Naive B cell (primary cell): ENCODE measurements at places on chromosomes 13 and 19. TPM values are rescaled to one million over a fixed set of nuclear protein-coding genes. Genes with fewer than 3 reads are reported as not detected.

GRCh38 chr13:80562433-80563156 lies 221.7 kb upstream of the SPRY2 start:
- no peak overlapping the region for H3K27ac ChIP-seq
- no peaks in the 10 kb centered on the region for H3K36me3 ChIP-seq
- DNase-seq: no peak
- H3K27me3 ChIP-seq: no peaks in the 10 kb centered on the region
- H3K4me1 ChIP-seq: peaks cover 3% of the 10 kb centered on the region
- H3K4me3 ChIP-seq: no peak overlapping the region

- no peak for DNase-seq
- no peak overlapping the region for H3K27ac ChIP-seq
- H3K4me3 ChIP-seq: peak overlapping the region; percentile 84
- no peaks in the 10 kb centered on the region for H3K36me3 ChIP-seq
These were observed 104.8 kb upstream of the UBL3 start for GRCh38 chr13:29955137-29955650.

DNA sequence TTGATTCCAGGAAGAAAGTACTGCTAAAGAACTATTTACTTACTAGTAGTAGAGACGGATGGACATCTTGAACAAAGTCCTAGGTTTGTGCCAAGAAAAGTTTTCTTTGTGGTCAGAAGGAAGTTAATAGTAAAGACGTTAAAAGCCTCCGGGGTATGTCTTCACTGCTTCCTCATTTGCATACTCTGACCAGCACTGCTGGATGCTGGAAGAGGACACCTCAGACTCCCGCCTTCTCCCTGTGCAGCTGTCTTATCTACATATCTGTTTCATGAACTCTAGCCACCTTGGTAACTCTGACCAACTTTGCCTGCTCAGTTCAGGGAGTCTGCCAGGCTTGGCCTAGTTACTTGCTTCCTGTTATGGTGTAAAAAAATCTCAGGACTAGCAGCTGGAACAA lies 1109.1 kb upstream of the MIR17HG start:
- DNase-seq: no peak
- H3K27ac ChIP-seq: no peak overlapping the region
- H3K4me1 ChIP-seq: no peaks in the 10 kb centered on the region
- H3K4me3 ChIP-seq: no peak overlapping the region

- no peaks in the 10 kb centered on the region for H3K27me3 ChIP-seq
- H3K36me3 ChIP-seq: peaks cover 13% of the 10 kb centered on the region
- DNase-seq: peak; percentile 29
- H3K4me3 ChIP-seq: peak overlapping the region; percentile 35
These were observed 24.3 kb upstream of the EEF1AKMT1 start for GRCh38 chr13:20798027-20798426.

GRCh38 chr13:73945382-73945781 lies 188.8 kb downstream of the KLF12 start:
- H3K36me3 ChIP-seq: peaks cover 24% of the 10 kb centered on the region
- no peak overlapping the region for H3K4me3 ChIP-seq
- H3K4me1 ChIP-seq: peaks cover 31% of the 10 kb centered on the region
- H3K27me3 ChIP-seq: no peaks in the 10 kb centered on the region
- DNase-seq: no peak

- peaks cover 33% of the 10 kb centered on the region for H3K27me3 ChIP-seq
- no peaks in the 10 kb centered on the region for H3K4me1 ChIP-seq
- H3K4me3 ChIP-seq: no peak overlapping the region
- no peak overlapping the region for H3K27ac ChIP-seq
These were observed 1.6 kb downstream of the MYH14 start for GRCh38 chr19:50204811-50205675.

DNA sequence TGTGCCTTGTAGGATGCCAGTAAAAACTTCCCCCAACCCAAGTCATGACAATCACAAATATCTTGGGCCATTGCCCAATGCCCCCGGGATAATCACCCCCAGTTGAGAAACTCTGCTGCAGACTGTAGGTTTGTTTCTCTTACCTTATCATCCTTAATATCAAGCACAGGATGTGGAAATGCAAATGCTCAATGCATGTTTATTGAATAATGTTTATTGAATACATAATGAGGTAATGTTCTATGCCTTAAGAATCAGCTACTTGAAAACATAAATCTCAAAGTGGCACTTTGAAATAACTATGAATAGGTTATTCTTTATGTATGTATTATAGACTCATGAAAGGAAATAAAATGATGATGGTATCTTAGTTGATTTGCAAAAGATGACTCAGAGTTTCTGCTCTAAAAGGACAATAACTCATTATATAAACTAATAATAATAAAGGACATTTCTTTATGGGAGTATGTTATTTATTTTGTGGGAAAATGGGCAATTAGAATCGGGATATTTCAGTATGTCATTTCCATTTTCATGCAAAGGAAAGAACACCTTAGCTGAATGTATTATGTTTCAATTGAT lies 414.2 kb downstream of the EFNB2 start:
- H3K27me3 ChIP-seq: no peaks in the 10 kb centered on the region
- no peaks in the 10 kb centered on the region for H3K36me3 ChIP-seq
- H3K4me1 ChIP-seq: no peaks in the 10 kb centered on the region
- no peak for DNase-seq
- H3K4me3 ChIP-seq: no peak overlapping the region

- no peak for DNase-seq
- no peak overlapping the region for H3K4me3 ChIP-seq
- no peaks in the 10 kb centered on the region for H3K27me3 ChIP-seq
- H3K27ac ChIP-seq: no peak overlapping the region
These were observed 25.5 kb downstream of the KBTBD6 start for GRCh38 chr13:41107104-41107571.

DNA sequence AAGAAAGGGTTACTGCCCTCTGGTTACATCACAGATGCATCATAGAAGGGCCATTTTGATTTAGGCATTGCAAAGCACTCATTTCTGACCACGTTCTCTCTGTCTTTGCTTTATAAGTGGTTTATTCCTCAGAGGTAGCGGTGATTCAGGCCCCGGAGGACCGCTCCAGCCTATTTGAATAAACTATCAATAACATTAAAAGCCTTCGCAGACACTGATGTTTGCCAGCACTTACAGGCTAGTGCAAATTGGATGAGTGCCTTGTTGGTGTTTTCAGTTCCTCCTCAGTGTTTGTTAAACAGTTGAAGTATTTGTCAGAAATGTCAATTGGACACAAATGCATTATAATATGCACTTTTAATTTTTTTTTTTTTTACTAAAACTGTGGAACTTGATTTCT lies 120.2 kb downstream of the RXFP2 start:
- H3K27ac ChIP-seq: no peak overlapping the region
- peaks cover 9% of the 10 kb centered on the region for H3K4me1 ChIP-seq
- no peak overlapping the region for H3K4me3 ChIP-seq

DNA sequence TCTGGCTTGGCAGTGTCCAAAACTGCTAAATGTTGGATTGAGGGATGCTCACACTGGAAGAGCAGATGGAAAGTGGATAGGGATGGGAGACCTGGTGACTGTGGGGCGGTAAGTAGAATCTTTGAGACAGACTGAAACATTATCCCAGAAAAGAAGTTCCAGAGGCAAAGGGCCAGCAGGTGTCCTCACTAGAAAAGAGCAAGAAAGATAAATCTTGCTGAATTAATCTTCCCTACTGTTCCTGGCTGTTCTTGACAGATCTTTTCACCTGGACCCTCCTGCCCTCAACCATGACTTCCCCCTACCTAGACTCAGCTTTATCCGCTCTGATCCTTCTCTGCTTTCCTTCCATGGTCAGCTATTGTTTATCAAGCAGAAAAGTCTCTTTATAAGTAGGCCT lies 35.0 kb upstream of the FRY start:
- H3K27me3 ChIP-seq: no peaks in the 10 kb centered on the region
- H3K4me3 ChIP-seq: no peak overlapping the region
- no peaks in the 10 kb centered on the region for H3K36me3 ChIP-seq
- no peak overlapping the region for H3K27ac ChIP-seq

- peaks cover 10% of the 10 kb centered on the region for H3K36me3 ChIP-seq
- H3K27ac ChIP-seq: no peak overlapping the region
- no peak overlapping the region for H3K4me3 ChIP-seq
- DNase-seq: no peak
- peaks cover 32% of the 10 kb centered on the region for H3K4me1 ChIP-seq
- peaks cover 15% of the 10 kb centered on the region for H3K27me3 ChIP-seq
These were observed 2.8 kb upstream of the ZNF181 start for GRCh38 chr19:34731019-34731829.

The MISP gene
- not detected for polyA plus RNA-seq

The ACP7 gene
- not detected for polyA plus RNA-seq

The PLK5 gene
- not detected for polyA plus RNA-seq

The DCAF15 gene
- 4.8 TPM for polyA plus RNA-seq

The PPP1R13L gene
- polyA plus RNA-seq: 2.6 TPM
